NK-92 treated with Interleukin-12 subunit alpha and Interleukin-12 subunit beta, amount 100 ng/mL, for 24 hours (cell line): ENCODE measurements at places on chromosomes 1 and 21.

- no peak for DNase-seq
Measured at GRCh38 chr1:36225283-36225899, 1.1 kb downstream of the THRAP3 start.

- no peak for DNase-seq
Measured at GRCh38 chr21:34858559-34858958, 189.8 kb downstream of the CLIC6 start.

DNA sequence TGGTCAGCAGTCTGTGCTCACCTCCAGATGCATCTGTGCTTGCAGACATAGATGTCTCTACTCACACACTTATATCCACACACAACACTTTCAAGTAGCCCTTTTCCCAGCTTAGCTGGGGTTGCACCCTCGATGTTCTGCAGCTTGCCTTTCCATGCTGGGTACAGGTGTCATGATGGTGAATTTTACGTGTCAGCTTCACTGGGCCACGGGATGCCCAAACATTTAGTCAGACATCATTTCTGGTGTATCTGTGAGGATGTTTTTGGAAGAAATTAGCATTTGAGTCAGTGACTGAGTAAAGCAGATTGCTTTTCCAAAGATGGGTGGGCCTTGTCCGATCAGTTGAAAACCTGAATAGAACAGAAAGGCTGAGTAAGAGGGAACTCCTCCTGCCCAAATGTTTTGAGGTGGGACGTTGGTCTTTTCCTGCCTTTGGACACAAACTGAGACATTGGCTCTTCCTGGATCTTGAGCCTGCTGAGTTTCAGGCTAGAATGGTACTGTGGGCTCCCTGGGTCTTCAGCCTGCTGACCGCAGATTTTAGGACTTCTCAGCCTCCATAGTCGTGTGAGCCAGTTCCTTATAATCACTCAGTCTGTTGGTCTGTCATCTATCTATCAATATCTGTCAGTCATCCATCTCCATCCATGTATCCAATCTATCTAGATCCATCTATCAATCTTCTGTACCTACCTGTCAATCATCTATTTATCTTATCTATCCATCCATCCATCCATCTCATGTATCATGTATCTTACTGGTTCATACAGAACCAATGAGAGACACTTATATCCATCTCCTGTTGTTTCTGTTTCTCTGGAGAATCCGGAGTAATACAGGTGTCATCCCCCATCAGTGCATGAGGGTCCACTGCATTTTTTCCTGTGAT, 12.7 kb upstream of the OBSCN start:
- no peak for DNase-seq

DNA sequence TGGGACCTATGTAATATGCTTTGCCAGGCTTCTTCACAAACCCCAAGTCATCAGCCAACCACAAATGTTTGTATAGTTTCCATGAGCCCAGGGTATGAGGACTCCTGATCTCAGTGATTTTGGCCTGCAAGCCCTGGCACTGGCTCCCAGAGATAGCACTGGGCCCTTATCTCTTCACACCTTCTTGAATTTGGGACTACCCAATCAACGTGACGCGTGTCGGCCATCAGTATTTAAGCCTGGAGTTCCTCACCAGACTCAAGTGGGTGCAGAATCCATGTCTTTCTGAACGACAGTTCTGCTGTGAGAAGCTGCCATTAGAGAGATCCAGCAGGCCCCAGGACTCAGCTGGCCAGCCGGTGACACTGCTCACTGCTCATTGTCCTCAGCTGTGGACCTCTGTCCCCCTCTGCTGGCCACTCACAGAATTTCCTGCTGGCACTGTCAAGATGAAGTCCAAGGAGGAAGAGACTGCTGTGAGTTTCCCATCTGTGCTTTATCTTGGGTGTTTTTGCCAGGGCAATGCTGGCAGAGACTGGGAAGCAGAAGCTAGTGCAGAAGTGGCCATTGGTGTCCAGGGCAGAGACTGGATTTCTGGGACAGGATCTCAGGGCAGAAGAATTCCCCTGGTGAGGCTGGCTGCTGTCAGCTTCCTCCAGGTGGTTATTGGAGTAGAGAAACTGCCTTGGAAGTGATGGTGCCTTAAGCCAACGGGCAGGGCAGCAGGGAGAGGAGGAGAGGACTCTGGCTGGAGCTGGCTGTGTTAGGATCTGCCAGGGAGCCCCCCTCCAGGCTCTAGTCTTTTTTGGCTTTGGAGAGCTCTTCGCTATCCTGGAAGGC, 28.4 kb downstream of the TMCC2 start:
- peak; percentile 50 for DNase-seq

GRCh38 chr1:199976496-199977144, 50.9 kb upstream of the NR5A2 start:
- DNase-seq = no peak

DNA sequence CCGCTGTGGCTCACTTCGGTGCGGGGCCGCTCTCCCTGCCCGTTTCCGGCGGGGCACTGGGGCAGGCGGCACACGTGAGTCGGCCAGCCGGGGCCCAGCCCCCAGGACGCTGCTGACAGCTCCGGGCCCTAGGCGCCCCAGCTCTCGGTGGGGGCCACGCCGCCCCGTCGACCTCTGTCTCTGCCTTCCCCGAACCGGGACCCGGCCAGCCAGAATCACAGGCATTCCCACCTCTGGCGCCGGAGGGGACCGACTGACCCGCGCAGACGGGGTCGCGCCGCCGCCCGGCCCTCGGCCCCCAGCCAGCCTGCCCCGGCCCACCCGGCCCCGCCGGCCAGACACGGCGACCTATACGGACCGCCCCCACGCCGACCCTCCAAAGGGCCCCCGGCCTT, 755 bp downstream of the SCMH1 start:
- no peak for DNase-seq

- DNase-seq = no peak
Measured at GRCh38 chr1:12075195-12076114, 12.4 kb downstream of the TNFRSF8 start.

DNA sequence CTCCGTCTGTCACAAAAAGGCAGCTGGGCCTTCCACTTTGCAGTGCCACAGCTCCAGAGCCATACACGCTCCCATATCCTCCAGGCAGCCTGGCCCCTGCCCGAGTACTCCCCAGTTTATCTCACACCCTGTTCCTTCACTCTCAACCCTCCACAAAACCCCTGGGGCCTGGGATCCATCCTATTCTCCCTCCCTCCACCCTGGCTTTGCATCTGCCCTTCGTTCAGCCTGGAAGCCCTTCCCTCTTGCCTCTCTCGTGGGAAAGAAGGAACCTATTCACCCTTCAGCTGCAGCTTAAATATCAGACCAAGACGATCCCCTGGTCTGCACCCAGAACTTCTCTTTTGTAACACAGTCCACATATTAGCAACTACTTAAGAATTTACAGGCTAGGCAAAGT, 56.7 kb downstream of the CAMK2N1 start:
- DNase-seq = no peak

DNA sequence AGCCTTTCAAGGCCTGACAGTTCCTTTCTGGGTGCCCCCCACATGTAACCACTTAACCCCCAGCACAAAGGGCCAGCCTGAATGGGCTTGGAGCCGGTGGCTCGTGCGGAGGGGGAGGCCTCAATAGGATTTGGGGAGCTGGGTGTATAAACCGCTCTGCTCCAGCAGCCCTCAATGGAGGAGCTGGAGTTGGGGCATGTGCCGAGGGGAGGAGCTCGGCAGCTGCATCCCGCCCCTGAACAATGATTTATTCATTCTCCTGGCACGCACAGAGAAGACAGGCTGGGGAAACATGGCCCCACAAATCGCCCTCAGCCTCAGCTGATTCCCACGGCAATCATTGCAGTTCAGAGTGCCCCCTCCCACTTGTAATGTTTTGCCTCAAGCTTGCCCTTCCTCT, 6.9 kb upstream of the C1orf216 start:
- no peak for DNase-seq

DNA sequence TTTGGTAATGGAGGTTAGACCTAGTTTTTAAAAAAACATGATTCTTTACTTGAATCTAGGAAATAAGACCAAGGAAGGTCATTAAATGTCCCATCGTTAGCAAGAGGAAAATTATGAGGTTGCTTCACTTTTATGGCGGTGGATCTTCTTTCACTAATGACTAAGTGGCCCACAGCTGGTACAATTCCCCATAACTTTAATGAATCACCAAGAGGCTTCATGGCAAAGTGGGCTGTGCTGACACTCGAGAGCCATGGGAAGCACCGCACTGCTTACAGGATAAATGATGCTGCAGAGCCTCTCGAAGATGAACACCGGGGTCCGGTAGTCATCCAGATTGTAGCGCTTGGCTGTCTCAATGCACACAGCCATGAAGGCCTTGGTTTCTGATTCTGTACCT, 108.8 kb downstream of the UBR4 start:
- no peak for DNase-seq

DNA sequence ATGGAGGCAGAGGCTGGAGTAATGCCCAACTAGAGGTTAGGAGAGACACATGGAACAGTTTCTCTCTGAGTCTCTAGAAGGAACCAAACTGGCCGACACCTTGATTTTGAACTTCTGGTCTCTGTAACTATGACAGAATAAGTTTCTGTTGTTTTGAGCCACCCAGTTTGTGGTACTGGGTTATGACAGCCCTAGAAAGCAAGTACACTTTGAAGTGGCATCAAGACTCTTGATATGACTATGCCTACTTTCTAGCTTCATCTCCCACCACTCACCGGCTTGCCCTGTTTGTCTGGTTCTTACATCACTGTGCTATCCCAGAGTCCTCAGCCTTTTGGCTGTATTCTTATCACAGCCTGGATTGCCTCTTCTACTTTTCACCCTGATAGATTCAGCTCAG, 230.3 kb upstream of the USP24 start:
- no peak for DNase-seq

DNA sequence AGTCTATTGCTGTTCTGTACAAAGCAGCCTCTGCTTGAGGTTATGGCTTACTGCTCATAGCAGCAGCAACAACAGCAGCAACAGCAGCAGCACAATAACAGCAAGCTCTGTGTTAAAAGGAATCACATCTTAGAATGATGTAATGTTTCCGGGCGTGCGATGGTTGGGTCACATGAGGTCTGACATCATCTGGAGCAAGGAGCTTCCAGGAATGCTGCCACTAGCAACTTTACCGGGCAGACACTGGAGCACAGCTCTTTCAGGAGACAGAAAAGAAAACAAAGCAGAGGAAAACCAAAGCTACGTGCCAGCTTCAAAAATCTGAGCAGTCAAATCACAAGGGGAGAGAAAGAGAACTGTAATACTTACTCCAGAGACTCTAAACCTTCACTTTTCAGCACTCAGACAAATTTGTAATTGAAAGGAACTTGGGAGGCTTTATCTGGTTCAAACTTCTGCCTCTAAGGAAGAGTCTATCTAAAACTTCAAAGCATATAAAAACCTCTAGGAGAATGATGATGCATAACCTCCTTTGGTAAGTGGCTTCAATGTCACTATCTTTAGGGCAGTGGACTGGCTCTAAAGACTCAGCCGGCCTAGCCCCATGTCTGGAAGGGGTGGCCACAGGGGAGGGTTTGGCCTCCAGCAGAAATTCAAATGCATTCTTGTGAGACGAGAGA, 28.3 kb upstream of the RAB3GAP2 start:
- no peak for DNase-seq
